Omental fat pad (tissue), 4 donors: ENCODE measurements at places on chromosomes 3 and 15. TPM values are rescaled to one million over a fixed set of nuclear protein-coding genes. Genes with fewer than 3 reads are reported as not detected.

DNA sequence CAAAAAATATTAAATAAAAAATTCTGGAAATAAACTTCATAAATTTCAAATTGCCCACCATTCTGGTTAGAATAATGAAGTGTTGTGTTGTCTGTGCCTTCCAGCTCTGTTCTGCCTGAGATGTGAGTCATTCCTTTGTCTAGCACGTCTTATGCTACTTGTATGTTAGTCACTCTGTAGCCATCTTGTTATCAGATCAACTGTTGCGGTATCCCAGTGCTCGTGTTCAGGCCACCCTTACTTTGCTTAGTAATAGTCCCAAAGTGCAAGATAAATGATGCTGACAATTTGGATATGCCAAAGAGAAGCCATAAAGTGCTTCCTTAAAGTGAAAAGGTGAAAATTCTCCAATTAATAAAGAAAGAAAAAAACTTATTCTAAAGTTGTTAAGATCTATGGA is 527.5 kb downstream of the NAALADL2 start:
- no peak for DNase-seq

- no peak for DNase-seq
Observed at GRCh38 chr3:166446986-166447385, 609.8 kb upstream of the BCHE start.

DNA sequence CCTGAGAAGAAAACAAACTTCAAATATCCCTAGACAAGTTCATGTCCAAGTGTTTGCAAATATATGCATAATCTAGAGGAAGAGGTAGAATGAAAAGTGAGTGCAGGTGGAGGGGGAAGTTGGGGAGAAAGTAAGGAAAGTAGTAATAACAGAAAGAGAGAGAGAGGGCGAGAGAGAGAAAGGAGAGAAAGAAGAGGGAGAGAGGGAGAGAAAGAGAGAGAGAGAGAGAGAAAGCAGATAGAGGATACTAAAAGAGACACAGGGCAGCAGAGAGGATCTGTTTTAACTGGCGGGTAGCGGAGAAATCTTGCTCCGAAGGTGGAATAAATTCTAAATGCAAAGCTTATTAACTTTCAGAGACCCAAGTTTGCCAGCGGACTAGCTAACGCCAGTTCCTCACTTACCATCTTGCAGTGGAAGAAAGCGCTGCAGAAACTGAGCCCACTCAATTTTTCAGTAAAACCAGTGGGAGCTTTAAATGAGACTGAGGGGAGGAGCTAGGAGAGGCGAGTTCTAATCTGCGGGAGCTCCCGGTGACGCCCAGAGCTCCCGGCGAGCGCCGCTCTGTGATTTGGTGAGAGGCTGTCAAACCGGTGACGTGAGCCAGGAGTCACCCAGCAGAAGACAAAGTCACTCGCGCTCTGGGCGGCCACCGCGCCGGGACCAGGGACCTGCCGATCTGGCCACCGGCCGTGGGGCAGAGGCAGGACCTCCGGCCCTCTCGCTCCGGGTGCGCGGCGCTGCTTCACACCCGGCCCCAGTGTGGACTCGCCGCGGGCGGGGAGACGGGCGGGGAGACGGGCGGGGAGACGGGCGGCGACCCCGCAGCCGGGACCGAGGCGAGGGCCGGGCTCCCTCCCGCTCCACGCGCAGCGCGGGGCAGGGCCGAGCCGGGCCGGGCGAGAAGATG is at the start of gene GMNC:
GMNC (minus strand) TSS at position 486 of the 910 bp plus-strand sequence; CDS start at position 407, 79 bp downstream.
- peak; percentile 35 for DNase-seq

GRCh38 chr3:187719628-187720336 is 17.4 kb upstream of the RTP2 start:
- DNase-seq = no peak

GRCh38 chr3:57484563-57484962 is 59.6 kb downstream of the DNAH12 start:
- DNase-seq = no peak

DNA sequence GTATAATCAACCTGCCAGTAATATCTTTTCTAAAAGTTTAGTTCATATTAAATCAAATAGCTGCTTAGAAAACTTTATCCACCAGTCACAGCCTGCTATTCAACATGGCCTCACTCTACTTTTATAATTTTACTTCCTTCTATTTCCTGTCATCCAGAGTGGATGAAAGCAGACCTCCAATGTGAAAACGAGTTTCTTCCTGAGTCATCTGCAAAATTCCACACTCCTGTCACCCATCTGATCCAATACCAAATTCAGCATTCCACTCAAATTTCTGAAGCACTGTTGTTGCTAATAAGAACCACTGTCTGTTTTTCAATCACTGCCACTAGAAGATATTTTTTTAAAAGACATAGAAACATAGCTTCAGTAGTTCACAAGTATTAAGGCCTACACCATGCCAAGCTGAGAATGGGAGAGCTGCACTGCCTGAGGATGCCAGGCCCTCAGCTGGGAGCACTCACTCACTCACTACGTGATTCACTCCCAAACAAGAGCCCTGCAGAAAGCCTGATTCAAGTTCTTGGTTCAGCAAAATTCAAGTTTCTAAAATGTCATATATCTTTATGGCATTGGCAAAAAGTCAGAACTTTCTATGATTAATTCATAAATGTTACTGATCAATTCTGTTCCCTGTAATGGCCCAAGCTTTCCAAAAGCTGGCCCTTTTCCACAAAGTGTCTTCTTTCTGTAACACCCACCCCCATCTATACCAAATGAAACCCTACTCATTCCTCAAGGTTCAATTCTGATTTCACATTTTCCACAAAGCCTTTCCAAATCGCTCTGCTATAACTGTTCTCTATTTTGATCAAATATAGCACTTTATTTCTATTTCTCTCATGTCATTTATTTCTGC is 82.9 kb downstream of the FSIP1 start:
- DNase-seq = no peak

- no peak for DNase-seq
Observed at GRCh38 chr15:45089712-45090373, 24.1 kb downstream of the DUOX2 start.

GRCh38 chr15:34047893-34048775 is 9.1 kb upstream of the AVEN start:
- DNase-seq = no peak

DNA sequence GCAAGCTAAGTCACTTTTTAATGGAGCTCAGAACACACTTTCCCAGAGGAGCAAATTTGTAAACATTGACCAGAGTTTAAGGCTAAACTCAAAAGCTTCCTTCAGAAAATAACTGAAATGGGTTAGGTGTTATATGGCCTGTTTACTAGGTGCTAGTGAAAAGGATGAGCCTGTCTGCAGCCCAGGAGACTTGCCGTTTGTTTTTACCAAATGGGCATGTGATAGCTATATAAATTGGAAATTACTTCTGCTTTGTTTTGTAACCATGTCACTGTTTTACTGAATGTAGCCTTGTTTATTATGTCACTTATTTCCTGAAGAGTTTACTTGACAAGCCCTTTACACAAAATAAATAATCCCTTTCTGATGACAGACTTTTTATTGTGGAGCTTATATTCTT is 109.4 kb upstream of the THSD4 start:
- DNase-seq = no peak

GRCh38 chr15:65731926-65732325 is 60.2 kb downstream of the DENND4A start:
- DNase-seq = no peak

DNA sequence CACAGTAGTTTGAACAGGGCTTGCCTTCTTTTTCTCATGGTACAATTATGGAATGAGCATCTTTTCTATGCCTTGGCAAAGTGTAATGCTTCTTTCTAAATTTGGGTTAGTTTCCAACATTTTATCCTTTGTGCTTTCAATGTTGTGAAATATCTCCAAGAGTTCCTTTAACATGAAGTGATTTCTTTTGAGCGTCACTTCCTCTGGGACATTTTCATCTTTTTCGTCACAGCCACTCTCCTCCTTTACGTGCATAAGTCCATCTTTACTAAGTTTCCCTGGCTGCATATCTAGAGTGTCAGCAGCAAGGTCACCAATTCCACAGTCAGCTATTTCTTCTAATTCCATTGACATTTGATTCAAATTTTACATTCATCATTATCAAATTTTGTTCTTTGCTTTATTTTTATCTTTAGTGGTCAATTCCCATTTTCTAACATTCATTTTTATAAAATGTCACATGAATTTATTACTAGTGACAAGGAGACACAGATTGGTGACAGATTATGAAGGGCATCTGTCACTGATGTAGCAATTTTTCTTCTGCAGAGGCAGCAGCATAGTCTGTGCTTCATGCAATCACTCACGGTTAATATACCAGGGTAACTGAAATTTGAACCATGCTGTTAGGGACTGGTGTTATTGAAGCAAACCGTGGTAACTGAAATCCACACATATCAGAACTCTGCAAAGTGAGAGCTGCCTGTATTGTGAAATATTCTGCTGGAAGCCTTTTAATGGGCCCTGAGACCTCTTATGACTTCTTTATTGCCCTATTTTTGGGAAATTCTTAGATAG is 126.5 kb upstream of the THBS1 start:
- no peak for DNase-seq

DNA sequence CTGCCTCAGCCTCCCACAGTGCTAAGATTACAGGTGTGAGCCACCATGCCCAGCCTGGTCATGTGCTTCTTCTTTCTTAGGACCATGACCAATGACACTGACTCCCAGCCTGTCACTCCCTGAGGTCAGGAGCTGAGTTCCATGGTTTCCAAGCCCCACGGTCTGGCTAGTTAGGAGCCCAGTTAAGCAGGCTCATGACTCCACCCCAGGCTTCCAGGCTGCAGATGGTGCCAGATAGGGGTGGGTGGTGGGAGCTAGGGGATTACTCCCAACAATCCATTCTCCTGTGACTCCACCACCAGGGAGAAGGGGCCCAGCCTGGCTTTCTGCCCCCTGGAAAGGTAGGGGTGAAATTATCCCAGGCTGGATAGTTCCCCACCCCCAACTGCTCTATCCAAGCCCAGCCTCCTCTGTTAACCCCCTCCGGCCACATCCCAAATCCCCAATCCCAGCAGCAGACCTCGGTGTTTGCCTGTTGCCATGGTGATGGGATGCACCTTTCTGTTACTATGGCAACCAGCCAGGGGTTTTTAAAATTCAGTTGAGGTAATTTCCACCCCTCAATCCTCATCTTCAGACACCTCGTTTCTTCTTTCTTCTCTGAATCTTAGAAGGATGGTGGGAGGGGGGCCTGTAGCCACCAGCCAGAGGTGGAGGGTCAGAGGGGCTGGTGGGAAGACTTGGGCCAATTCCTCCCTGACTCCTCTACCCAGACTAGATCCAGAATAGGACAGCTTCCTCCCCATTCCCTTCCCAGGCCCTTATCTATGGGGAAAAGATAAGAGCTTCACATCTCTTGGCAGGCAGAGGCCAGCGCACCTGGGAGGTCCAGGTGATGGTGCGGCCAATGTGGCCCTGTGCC is 22.5 kb upstream of the SEMA3F start:
- no peak for DNase-seq

DNA sequence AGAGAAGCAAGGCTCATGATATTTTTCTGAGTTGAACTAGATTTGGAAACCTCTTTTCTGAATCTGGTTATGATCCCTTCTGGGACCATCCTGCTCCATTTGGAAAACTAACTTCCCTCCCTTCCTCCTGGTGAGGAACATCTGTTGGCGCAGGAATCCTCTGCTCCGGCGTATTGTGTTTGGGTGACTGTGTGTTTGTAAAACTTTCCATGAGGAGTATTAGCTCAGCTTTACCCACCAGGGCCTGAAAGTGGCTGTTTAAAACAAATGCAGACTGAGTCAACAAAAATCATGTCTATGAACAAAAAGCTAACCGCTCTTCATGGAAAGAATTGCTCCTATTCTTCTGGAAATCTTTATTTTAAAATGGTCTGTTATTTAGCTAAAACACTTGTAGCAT is 17.7 kb downstream of the STARD9 start:
- no peak for DNase-seq

AGBL1 gene
- total RNA-seq = not detected

GRCh38 chr3:139559541-139559940 is 20.0 kb upstream of the RBP1 start:
- DNase-seq = no peak

DNA sequence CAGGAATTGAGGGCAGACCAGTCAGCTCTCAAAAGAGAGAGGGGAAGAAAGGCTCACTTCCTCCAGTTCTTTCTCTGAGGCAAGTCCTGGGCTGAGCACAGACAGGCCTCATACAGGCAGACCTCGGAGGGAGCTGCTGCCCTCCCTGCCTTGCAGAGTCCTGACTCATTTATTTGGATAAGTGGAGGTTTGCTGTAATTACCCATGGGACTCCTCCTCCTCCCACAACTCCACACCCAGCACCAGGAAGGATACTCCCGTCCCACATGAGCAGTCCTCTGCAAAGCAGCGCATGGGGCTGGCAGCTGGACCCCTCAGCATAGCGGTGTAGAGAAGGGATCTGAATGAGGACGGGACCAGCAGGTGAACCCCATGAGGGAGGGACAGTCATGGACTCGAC is 13.4 kb upstream of the SCN10A start:
- no peak for DNase-seq

DNA sequence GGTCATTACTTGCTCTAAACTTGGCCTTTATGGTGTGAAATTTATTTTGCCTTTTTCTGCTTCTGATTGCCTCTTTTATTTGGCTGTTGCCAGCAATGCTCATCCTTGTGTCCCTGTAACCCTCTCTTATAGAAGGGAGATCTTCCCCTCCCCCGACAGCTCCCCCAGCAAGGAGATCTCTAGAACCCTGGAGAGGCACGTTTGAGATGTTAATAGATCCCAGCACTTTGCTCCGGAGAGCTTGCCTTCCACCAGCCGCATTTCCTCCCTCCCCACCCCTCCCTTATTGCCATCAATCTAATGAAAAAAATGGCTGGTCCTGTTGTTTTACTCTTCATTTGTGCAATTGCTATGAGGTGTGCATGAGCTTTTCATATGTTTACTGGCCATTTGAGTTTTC is 18.2 kb downstream of the TRIM71 start:
- no peak for DNase-seq

SPESP1 gene
- 0.93 TPM for total RNA-seq

FOXB1 gene
- total RNA-seq = not detected

PLIN1 gene
- 1,383 TPM for total RNA-seq

- DNase-seq = no peak
Observed at GRCh38 chr3:69532547-69533224, 146.8 kb upstream of the FRMD4B start.

DNA sequence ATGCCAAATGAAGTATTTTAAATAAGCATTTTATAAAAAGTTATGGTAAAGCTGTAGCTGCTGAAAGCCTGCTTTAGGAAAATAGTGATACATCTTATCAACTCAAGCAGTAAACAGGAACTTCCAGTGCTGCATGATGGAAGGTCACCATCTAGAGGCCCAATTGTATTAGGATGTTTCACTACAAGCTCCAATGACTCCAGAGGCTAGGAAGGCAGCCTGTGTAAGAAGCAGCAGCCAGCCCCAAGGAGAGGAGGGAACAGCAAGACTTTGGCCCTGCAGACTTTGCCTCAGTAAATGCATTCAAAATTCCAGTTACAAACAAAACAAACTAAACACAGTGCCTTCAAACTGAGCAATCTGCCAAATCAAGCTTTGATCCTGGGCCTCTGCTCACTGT is 32.1 kb downstream of the ILDR1 start:
- DNase-seq = no peak

GOLGA8S gene
- not detected for total RNA-seq

SCAMP5 gene
- 3.2 TPM for total RNA-seq
